ENCODE measurements at places on chromosomes 5 and 9.

GRCh38 chr9:124218987-124219461 is 38.7 kb upstream of the NEK6 start:
- DNase-seq: no peak

DNA sequence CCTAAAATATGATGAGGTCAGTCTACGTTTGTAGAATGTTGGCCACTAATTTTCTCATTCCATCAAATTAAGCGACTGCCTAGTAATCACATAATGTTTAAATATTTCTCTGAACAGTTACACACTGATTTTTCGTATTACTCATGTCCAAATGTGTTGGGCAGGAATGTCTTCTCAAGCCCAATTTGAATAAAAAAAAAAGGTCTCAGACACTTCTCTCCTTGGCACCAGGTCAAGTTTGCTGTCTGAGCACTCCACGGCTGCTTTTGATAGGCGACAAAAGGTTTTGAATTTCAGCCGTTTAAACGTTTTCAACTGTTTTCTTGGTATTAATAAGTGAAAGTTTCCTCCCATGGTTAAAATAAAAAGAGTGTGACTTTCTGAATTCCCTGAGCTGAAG is 542.1 kb downstream of the IRX1 start:
- no peak for DNase-seq

- DNase-seq: no peak
Measured at GRCh38 chr5:76556511-76557221, 66.5 kb downstream of the F2RL2 start.

DNA sequence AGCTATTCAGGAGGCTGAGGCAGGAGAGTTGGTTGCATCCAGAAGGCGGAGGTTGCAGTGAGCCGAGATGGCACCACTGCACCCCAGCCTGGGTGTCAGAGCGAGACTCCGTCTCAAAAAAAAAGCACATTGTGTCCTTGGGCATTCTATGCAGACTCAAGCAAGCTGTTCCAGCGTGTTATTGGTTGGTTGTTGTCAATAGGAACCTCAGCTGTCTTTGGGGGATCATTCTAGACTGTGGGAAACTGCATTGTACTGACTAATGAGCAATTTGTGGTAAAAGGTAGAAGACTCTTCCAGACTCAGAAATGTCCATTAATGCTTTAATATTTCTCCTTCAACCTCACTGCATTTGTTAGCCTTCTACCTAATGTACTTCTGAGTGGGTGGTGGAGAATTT is 379.5 kb upstream of the GRAMD2B start:
- DNase-seq: no peak

DNA sequence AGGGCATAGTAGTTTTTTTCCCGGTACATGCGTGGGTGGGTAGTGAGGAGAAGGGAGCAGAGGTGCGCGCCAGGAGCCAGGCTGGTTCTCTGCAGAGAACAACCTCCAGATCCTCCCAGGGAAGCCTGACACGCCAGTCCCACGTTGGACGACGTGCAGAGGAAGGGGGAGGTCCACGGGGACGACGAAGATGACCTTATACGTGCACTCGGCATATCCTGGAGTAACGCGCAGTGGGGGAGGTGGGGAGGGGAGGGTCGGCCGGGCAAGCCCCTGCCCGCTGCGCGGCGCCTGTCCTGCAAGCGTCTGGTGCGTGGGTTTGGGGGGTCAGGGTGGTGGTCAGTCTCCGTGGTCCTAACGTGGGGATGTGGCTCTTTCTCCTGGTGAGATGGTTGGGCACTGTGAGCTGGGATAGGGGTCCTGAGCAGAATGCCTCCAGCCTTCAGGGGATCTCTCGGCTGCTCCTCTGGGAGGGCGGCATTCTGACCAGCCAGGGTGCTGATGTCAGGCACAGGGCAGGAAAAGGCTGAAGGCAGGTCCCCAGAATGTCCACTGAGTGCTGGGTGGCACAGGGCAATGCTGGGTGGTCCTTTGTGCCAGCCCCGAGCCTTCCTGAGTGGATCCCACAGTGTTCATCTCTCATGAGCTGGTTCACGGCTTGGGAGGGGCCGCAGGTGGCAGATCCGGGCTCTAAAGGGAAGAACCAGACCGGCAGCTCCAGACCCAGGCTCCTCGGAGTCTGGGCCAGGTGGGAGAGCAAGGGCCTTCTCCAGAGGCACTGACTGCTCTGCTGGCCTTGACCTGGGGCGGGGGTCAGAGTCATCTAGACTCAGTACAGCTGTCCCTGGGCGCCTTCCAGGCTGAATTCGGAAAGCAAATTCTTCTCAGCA is 10.5 kb upstream of the SCGB3A1 start:
- DNase-seq: no peak

DNA sequence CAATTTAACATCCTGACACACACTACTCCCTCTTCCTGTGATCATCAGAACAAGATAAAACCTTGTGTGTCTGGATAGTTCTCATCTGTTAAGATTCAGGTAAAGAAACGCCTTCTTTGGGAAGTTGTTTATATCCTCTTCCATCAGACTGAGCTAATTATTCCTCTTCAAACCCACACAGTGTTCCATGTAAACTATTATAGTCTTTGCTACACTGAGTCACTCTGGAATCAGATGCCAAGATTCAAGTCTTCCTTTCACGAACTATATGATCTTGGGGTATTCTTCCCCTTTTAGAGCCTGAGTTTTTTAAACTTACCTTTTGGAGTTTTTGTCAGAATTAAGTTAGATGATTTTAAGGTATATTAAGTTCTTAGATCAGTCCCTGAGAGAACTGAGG is 2.0 kb downstream of the OR1J1 start:
- DNase-seq: no peak

DNA sequence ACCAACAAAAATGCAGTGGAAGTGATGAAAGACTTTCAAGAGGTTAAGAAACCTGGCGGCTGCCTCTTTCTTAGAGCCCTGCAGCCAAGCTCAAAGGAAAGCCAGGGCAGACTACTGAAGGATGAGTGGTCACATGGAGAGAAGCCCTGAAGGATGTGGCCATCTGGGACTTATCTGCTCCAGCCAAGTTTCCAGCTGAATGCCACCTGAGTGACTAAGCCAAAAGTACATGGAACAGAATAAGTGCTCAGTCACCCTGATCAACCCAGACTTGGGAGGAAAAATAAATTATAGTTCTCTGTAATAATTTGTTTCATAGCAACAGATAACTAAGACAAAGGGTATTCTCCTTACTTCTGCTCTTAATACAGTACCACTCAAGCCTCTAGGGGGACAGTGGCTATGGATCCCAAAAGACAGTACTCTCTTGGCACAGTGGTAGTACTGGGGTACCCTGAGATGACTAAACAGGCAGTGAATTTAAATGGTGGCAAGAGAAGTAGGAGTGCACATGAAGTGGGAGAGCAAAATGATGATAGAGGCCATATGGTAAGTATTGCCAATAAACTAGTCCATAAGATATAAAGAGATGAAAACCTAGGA is 182.3 kb downstream of the ELAVL2 start:
- DNase-seq: no peak

- DNase-seq: no peak
Measured at GRCh38 chr9:95874989-95875304, 544 bp upstream of the ERCC6L2 start.

DNA sequence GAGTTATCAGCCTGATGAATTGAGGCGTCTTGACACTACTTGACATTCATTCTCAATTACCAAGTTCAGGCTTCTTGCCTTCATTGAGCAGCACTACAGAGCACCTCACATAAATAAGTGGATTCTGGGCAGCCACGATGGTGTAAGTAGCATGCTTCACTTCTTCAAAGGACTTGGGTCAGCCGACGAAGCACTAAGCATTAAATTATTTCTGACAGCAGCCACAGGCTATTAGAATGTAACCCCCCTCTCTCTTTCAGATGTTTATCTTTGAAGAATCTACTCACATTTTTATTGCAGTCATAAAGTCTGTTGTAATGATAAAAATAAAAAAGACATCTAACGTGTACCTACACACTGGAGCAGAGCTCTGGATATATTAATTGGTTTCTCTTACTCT is 45.9 kb upstream of the VPS13A start:
- DNase-seq: no peak

DNA sequence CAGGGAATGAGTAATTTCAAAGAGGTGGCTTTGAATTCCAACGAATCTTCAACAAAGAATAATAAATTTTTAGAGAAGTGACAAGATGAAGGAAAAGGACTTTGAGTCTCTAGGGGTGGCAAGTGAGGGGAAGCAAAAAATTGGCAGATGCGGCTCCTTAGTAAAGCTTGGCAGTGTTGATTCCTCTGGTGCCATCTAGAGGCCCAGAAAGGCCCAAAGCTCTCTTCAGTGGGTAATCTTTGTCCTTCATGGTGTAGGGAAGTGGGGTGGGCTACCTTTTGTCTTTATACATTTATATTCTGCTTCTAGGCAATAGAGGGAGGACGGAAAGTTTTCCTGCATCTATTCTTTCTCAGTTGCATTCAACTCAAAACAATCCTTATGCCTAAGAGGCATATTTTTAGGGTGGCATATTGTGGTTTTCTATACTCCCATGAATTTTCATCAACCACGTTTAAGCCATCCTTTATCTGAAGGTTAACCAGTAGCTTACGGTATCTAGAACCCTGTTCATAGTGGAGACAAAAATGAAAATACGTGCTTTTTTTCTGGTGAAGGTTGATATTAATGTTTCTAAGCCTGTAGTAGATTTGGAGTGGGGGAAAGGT is 17.5 kb upstream of the ROPN1L start:
- DNase-seq: no peak

DNA sequence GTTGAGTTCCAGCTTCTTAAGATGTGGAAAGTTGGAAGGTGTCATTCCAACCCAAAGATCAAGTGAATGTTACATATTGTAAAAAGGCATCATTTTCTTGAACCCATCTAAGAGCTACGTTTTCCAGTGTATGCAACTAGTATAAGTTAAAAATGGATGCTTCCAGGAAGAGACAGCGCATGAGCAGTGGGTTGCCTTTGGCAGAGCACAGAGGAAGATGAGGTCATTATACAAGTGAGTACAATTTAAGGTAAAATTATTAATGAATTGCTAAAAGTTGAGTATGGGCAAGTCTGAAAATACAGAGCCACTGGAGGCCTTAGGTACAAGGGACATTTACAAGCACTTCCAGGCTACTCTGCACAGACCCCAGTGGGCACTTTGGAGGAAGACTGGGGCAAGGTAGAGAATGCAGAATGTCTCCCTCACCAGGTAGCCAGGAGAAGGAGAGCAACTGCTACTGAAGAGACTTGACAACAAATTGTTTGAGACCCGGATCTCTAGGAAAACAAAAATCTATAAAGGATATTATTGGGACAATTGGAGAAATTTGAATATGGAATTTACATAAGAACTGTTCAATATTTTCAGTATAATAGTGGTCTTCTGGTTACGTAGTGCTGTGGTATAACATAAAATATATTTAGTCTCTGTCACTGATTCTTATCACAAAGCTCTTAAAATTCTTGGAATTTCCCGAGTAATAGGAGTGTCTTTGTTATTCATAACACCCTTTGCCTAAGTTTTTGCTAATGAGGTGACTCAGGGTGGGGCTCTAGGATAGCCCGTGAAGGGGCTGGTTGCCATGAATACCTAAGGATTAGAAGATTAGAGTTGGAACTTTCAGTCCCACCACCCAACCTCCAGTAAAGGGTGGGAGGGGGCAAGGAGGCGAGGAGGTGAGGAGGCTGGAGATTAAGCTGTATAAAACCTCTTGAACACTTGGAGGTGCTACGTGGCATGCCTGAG is 129.9 kb upstream of the FER start:
- DNase-seq: no peak

GRCh38 chr5:77353251-77353650 is 138.9 kb downstream of the WDR41 start:
- DNase-seq: no peak

DNA sequence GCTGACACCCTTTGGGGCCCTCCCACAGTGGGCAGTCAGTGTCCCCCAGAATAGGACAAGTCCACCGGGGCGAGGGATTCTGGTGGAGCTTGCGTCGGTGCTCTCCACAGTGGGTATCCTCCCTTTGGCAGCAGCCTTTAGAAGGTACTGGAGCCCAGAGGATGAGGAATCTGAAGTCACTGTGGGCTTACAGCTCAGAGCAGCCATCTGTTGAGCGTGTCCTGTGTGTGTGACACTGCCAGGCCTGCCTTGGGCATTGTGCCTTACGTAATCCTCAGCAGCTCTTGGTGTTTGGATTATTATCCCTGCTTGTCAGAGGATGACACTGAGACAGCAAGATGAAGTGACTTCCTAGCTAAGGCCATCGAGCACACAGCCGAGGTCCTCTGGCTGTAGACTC is 12.6 kb downstream of the URM1 start:
- no peak for DNase-seq

DNA sequence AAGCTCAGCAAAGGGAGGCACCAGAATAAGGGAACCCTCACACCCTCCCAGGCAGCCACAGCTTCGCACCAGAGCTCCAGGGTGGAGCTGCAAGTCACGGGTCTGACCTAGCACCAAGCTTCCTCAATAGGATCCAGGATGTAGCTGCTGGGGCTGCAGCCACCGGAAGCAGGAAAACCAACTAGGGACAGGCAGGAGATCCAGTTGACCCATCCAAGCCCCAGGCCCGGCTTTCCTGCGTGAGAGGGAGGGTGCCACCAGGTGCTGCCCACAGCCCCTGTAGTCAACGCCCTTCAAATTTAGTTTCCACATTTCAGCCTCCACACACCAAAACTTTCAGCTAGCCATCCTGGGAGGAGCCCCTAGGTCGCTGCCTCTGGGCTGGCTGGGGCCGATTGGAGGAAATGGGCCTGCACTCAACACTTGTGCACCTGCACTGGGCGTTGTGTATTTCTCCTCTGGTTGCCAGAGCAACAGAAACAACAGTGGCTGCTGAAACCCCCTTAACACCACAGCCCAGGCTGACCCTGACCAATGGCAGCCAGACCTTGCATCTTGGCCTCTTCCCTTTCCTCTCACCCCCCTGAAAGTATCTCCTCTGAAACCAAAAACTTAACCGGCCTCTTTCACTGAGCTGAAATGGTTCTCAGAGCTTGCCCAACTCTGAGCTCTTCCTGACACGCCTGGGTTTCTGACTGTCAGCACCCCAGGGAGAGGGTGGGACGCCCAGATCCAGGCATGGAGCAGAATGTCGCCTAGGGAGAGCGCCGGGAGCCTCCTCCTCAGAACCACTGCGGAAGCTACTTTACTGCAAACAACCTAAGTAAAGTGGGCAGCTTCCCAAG is 226.5 kb upstream of the MAP3K1 start:
- DNase-seq: no peak

- no peak for DNase-seq
Measured at GRCh38 chr5:89043676-89044075, 160.7 kb upstream of the MEF2C start.

GRCh38 chr9:134287591-134288491 is 38.4 kb upstream of the RXRA start:
- no peak for DNase-seq

- DNase-seq: no peak
Measured at GRCh38 chr9:131329241-131329641, 39.7 kb downstream of the PLPP7 start.

- DNase-seq: no peak
Measured at GRCh38 chr5:59039296-59040023, 456.6 kb downstream of the RAB3C start.

DNA sequence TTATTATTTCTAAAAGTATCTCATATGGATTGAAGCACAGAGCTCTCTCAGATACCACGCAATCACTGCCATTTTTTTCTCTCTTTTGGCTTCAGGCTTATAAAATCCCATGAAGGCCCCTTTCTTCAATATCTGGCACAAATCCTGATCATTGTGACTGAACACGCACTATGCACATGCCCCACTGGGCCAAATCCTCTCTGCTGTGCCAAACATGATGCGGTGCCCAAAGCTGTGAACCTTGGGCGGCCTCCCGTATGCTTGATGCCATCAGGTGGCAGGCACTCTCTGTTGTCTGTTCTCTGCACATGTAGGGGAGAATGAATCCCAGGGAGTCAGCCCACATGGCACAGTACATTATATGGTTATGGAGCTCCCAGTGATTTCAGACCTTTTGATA is 375.0 kb upstream of the RGMB start:
- no peak for DNase-seq

- DNase-seq: no peak
Measured at GRCh38 chr9:96141666-96142065, 160.3 kb downstream of the HSD17B3 start.

Measured in D721Med (cell line).